Kidney (tissue), 22 donors: ENCODE measurements at places on chromosomes 2 and 18.

GRCh38 chr2:9815076-9815475 is 28.2 kb upstream of the TAF1B start:
- DNase-seq, result no peak

DNA sequence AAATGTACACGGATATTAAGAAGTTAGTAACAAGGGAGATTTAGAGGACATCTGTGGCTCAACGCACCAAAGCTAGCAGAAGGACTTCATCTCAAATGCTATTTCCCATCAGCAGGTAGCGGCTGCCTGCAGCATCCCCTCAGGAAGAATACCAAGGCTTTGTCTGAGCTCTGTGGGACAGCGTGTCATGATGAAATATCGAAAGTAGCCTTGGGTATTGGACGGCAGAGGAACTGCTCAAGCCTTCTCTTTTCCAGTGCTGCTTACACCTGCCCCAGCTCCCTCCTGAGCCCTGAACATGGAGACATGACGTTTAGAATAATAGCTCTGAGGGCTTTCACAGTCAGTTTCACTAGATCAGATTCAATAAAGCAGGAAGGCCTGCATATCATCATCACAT is 241.6 kb downstream of the SUCLG1 start:
- no peak for DNase-seq

DNA sequence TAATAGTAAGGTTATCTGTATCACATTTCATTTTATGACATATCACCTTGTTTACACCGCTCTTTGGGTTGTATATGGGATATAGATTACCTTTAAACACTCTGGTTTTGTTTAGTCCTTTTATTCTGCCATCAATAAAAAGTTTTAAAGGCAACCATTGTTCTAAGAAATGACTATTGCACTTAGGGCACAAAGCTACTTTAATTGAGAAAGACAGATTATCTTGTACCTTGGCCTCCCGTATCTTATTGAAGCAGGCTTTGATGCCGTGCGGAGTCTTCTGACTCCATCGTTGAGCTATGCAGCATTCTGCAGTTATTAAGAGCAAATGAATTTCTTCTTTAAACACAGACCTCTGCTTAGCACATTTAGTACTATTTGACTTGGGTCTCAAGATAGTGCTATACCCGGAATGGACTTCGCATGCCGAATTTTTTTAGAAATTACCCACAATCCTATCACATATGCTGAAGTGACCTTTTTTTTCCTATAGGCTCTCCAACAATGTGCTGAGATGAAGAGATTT is 16.7 kb downstream of the PKDCC start:
- DNase-seq, result no peak

DNA sequence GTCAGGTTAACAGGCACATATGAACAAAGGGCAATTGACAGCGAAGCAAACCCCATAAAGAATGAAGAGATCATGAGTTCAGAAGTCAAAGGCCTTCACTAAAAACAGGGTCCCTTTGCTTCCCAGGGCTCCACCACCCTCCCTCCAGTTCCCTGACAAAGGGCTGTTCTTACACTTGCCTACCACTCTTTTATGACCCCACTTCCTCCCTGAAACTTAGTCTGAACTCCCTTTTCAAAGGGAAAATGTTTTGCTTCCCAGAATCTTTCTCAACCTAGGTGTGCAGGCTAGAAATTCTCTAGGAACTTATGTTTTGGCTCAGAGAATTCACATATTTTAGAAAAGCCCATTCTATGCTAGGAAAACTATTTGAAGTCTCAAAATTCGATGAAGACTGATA is 86.0 kb upstream of the ITGA4 start:
- no peak for DNase-seq

DNA sequence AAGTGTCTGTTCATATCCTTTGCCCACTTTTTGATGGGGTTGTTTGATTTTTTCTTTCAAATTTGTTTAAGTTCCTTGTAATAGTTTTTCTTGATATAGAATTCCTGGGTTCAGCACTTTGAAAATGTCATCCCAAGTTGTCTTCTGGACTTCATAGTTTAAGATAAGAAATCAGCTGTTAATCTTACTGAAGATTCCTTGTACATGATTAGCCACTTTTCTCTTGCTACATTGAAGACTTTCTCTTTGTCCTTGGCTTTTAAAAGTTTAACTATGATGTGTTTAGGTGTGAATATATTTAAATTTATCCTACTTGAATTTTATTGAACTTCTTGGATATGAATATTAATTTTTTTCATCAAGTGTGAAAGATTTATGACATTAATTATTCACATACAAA is 387.2 kb upstream of the CWC22 start:
- DNase-seq, result no peak

- DNase-seq, result no peak
These were observed 1.3 kb downstream of the MOB4 start for GRCh38 chr2:197517150-197517549.

- no peak for DNase-seq
These were observed 98.6 kb upstream of the PXDN start for GRCh38 chr2:1842945-1843344.

- no peak for DNase-seq
These were observed 7.5 kb downstream of the GDF7 start for GRCh38 chr2:20674309-20674965.

GRCh38 chr2:194870974-194871535 is 786.0 kb upstream of the SLC39A10 start:
- DNase-seq, result no peak

- no peak for DNase-seq
These were observed 81.5 kb upstream of the EML6 start for GRCh38 chr2:54641988-54642387.

- DNase-seq, result no peak
These were observed 1080.7 kb upstream of the CHAC2 start for GRCh38 chr2:52686935-52687334.

- DNase-seq, result no peak
These were observed 182.4 kb downstream of the NYAP2 start for GRCh38 chr2:225581906-225582305.

DNA sequence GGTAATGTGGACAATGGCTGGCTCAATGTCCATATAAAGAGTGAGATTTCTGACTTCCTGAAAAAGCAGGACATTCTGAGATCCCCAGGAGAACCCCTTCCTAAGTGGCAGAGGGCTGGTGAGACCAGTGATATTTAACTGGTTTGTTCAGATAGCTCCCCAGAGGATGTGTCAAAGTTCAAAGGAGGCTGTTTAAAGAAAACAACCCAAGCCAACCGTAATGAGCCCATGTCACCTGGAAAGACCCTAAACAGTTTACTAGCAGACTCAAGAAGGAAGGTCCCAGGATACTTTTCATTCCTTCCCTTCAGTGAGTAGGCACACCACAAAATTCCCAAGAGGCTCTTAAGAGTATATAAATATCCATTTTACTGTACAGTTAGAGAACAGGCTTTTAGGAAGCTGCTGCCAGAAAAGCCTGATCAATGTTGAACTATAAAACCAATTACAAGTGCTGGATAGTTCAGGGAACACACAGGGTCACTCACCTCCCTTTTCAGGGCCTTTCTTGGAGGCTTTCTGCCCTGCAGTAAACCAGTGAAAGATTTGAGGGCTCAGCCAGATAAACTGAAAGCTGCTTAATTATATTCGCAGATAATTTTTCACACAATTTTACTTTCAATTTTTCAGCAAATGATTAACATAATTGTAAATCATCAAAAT is 293.5 kb downstream of the ASXL3 start:
- no peak for DNase-seq

DNA sequence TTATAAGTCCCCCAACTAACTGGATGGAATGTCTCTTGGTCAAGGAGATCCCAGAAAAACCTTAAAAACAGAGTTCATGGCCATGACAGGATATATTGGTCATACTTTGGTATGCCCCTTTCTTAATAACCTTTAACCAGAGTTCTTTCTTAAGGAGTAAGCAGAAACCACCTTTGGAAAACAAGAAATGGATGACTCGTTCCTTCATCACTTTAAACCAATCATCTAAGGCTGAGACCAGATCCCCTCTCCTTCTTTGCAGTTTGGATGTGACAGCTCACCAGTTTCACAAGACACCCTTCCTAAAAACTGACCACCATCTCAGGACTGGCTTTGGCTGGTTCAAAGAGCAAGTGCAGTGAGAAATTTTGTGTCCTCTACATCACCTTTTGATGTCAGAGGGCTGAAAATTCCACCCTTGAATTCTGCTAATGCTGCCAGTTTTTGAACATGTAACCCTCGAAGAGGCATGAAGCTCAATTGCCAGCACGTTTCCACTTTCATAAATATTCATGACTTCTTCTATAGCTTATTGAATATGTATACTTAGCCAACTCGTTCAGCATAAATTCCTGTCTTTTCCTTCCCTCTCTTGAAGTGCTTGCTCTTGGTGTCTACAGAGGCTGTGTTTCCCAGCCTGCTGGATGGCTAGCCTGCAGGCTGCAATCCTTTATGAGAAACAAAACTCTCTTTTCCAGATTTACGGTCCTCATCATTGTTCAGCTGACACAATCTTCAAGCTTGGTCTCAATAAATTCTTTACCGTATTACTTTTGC is 1323.5 kb upstream of the TMEFF2 start:
- no peak for DNase-seq

- no peak for DNase-seq
These were observed 281.4 kb downstream of the PAX3 start for GRCh38 chr2:222017252-222017850.

GRCh38 chr2:96109931-96110511 is 6.3 kb downstream of the ADRA2B start:
- no peak for DNase-seq

- DNase-seq, result no peak
These were observed 63.5 kb upstream of the CTLA4 start for GRCh38 chr2:203804070-203804469.

- DNase-seq, result peak; percentile 69
These were observed 112.5 kb upstream of the OTOS start for GRCh38 chr2:240252872-240253511.

GRCh38 chr2:204673877-204674276 is 128.6 kb downstream of the PARD3B start:
- no peak for DNase-seq

- no peak for DNase-seq
These were observed 19.4 kb upstream of the DSC3 start for GRCh38 chr18:31061945-31062344.

GRCh38 chr18:45777393-45777792 is 48.1 kb upstream of the SIGLEC15 start:
- DNase-seq, result no peak

DNA sequence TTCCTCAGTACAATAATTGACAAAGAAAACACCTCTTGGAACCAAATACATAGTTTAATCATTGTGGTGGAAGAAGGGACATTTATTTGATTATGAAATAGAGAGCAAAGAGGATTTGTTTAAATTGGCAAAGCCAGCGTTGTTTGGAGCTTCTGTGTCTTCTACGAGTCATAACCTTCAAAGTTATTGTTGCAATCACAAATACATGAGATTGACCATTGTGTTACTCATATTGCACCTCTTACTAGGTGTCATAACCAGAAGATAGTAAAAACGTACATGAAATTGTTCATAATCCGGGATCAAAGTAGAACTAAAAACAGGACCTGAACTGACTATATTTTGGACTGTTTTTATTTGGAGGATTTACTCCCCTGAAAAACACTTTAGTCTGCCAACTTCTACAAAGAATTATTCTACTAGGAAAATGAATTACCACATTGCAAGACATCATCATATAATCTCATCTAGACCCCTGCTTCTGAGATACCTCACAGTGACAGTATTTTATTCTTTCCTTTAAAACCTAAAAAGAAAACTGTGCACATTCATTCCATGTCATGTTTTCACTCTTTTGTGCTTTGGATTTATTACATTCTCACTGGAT is 151.7 kb upstream of the KLF7 start:
- no peak for DNase-seq

DNA sequence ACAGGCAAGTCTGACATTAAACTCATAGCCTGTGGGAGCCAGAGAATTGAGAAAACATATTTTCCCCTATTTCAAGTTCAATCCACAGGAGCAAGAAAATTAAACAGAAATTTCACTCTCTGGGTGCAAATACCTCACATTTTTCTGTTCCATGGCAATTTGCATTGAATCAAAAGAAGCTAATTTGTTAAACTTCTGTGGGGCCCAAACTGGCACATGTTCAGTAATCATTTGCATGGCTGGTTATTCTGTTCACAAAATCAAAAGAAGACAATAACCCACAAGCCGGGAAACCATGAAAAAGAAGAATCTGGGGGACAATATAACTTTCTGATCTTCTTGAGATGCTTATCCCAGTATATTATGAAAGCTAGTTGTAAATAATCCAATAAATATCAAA is 363.1 kb downstream of the LRP1B start:
- no peak for DNase-seq

DNA sequence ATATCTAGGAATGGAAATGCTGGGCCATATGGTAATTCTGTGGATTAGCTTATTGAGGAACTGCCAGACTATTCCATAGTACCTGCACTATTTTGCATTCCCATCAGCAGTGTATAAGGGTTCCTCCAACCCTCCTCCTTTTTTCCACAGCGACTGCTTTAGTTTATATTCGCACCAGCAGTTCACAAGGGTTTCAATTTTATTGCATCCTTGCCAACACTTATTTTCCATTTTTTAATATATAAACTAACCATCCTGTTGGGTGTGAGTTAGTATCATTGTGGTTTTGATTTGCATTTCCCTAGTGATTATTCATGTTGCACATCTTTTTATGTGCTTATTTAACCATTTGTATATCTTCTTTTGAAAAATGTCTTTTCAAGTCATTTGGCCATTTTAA is 67.0 kb downstream of the NAT8 start:
- DNase-seq, result no peak

DNA sequence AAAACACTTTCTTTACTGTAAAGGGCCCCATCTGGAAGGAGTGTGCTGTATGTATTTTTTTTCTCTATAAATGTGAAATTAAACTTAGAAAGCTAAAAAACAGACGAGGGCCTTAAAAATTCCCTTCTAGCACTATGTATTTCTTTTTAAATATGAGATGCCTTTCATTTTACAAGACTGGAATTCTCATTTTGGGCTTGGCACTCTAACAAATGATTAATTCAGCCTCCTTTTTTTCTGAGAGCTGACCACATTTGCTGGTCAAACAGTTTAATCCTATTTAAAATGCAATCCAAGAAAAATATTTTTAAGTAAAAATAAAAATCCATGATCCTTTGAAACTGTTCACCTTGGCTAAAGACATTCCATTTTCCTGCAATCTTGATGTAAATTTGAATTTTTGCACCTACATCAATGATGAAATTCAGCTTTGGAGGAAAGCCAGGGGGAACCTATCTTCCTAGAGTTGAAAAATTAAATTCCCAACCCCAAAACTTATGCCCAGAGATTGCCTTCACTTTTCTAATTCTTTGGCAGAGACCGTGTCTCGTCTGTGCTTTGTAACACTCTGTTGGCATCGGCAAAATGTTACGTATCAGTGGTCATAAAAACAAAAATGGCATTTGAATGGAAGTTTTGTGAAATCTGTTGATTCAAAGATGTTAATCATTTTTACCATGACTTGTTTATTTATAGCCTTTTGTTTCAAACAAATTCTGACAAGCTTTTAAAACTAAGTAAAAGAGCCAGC is 284.5 kb downstream of the ZNF521 start:
- DNase-seq, result no peak

- no peak for DNase-seq
These were observed 51.9 kb downstream of the LRPPRC start for GRCh38 chr2:43943809-43944452.
